ENCODE measurements at places on chromosomes 3 and 15.
A peak's percentile ranks its signal among the peaks of the same experiment; 100 is the strongest.

DNA sequence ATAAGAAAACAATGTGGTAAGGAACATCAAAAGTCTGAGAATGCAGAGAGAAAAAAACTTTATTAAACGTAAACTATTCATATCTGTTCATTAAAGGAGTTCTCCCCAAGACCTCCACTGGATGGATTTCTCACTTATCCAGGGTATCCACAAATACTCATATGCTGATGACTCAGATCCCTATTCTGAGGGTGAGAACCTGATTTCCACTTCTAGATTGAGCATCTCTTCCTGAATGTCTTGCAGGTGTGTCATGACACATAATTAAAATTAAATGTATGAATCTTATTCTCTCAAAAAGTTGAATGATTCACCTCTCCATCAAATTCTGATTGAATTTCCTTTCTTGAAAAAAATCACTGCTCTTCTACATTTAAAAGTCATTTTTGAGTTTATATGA is 199.9 kb downstream of the MFSD1 start:
- DNase-seq, result no peak

DNA sequence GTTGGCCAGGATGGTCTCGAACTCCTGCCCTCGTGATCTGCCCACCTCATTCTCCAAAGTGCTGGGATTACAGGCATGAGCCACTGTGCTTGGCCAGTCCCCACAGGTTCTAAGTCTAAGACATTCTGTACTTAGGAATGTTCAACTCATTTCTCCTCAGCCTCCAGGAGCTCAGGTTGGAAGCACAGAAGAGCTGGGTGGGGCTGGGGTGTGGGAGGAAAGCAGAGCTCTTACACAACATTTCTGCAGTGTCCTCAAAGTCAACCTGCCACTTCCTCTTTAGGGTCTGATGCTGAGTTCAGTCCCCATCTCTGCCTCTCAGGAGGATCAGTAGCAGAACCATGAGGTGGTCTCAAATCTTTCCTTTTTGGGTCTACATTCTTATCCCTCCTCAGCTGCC is 75.5 kb downstream of the MRPL46 start:
- no peak for DNase-seq

- DNase-seq, result no peak
Measured at GRCh38 chr3:149648525-149648924, 9.3 kb downstream of the WWTR1 start.

DNA sequence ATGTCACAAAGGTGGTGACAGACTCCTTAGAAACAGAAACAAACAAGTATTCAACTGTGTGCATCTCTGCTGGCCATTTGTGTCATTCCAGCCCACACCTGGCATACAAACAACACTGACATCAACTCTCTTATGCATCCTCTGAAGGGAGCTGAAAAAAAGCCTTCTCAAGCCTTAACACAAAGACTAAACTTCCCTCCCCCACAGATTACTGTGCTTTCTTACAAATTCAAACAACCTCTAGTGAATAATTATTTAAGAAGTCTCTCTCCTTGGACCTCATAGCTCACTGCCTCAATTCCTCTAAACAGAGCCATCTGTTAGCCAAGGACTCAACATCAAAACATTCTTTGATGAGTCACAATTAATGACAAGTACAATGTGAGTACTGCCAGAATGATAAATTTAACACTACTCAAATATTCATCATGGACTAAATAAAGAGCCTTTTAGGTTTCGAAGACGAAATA is 132.1 kb downstream of the WDR76 start:
- peak; percentile 38 for DNase-seq

GRCh38 chr3:25145176-25145575 is 282.9 kb upstream of the RARB start:
- DNase-seq, result no peak

- no peak for DNase-seq
Measured at GRCh38 chr15:77985931-77986480, 91.5 kb downstream of the TBC1D2B start.

Measured in astrocyte of the cerebellum (primary cell).